Endothelial cell of umbilical vein (primary cell): ENCODE measurements at places on chromosomes 3 and 15.

DNA sequence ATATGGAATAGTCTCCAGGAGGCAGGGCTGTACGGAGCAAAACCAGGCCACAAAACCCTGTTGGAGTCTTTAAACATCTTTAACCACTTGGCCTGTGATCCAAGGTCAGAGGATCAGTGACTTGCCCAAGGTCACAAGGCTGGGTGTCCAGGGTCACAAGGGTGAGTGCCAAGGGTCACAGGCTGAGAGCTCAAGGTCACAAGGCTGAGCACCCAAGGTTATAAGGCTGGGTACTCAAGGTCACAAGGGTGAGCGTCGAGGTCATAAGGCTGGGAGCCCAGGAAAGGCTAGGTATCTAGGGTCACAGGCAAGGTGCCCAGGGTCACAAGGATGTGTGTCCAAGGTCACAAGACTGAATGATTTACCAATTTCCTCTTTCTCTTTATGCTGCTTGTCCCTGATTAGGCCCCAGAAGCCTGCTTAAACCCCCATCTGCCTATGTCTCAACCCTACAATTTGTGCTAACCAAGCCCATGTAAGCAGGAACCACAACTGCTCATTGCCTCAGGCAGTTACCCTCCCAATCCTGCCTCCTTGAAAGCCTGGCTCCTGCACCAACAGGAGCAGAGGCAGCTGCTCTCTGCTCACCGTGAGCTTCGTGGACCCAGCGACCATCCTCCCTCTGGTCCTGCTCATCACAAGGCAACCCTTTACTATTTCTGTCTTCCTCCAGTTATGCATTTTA, 51.5 kb downstream of the MGLL start:
- no peak for DNase-seq

GRCh38 chr3:107651782-107652181, 129.0 kb downstream of the BBX start:
- DNase-seq = no peak

GRCh38 chr15:51185213-51186159, 90.8 kb upstream of the TNFAIP8L3 start:
- no peak for DNase-seq

GRCh38 chr3:29140666-29141065, 140.2 kb upstream of the RBMS3 start:
- peak; percentile 12 for DNase-seq

GRCh38 chr3:195582947-195583346, 793 bp downstream of the APOD start:
- DNase-seq = no peak

DNA sequence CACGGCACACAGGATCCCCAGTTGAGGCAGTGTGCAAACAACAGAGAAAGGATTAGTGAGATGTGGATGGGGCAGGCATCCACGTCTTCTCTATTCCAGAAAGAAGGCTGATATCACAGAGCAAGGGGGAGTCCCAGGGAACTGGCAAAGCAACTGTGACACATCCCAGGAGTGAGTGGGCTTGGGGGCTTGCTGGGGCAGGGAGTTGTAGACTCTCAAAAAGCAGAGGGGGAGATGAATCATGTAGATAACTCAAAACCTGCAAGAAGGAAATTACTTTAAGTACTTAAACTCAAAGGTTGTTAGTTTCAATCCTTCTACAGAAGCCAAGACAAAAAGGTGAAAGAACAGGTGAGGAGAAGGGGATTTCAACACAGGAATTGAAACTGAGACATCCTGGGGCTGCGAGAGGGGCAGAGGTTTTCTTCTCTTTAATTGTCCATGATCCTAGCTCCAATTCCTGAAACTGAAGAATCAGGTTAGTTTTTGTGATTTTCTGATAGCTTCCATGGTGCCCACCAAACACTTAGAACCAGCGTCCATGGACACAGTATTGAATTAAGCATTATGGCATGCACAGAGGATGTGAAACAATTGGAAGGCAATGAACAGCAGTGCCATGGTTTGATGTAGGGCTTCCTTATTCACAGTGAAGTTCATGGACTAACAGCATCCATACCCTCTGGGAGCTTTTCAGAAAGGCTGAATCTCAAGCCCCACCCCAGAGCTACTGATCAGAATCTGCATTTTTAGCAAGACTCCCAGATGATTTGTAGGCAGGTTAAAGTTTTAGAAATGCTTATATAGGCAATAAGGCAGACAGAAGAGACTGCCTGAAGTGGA, 52.0 kb downstream of the CCR3 start:
- DNase-seq = no peak
